CD4-positive, alpha-beta memory T cell (primary cell): ENCODE measurements at places on chromosomes 7 and 10. TPM values are rescaled to one million over a fixed set of nuclear protein-coding genes. Genes with fewer than 3 reads are reported as not detected.
A peak's percentile ranks its signal among the peaks of the same experiment; 100 is the strongest.

- no peak overlapping the region for H3K27ac ChIP-seq
- DNase-seq, result no peak
- H3K27me3 ChIP-seq, result no peaks in the 10 kb centered on the region
- no peak overlapping the region for H3K4me3 ChIP-seq
- no peaks in the 10 kb centered on the region for H3K4me1 ChIP-seq
- H3K36me3 ChIP-seq, result no peaks in the 10 kb centered on the region
These were observed 613.8 kb downstream of the PHTF2 start for GRCh38 chr7:78412216-78412858.

GRCh38 chr7:50608196-50608906 is 43.1 kb upstream of the DDC start:
- H3K36me3 ChIP-seq, result no peaks in the 10 kb centered on the region
- no peak overlapping the region for H3K4me3 ChIP-seq
- DNase-seq, result peak; percentile 73
- no peaks in the 10 kb centered on the region for H3K27me3 ChIP-seq

- H3K4me1 ChIP-seq, result peaks cover 3% of the 10 kb centered on the region
- H3K27ac ChIP-seq, result no peak overlapping the region
These were observed 31.7 kb downstream of the CYCS start for GRCh38 chr7:25093268-25093826.

GRCh38 chr10:4344492-4344994 is 481.5 kb upstream of the AKR1E2 start:
- H3K27ac ChIP-seq, result no peak overlapping the region
- H3K27me3 ChIP-seq, result no peaks in the 10 kb centered on the region
- H3K36me3 ChIP-seq, result no peaks in the 10 kb centered on the region
- no peaks in the 10 kb centered on the region for H3K4me1 ChIP-seq

The CACNB2 gene
- not detected for total RNA-seq

DNA sequence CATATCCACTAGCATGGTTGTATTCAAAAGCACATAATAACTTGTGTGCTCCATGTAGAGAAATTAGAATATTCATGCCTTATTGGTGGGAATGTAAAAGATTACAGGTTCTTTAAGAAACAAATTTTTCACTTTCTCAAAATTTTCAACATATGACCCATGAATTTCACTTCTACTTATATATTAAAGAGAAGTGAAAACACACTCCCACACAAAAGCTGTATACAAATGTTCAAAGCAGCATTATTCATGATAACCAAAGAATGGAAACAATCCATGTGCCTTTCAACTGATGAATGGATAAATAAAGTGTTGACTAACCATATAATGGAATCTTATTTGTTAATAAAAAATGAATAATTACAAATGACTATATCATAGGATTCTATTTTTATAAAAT is 694.5 kb upstream of the PCDH15 start:
- no peak for DNase-seq
- no peaks in the 10 kb centered on the region for H3K36me3 ChIP-seq
- H3K4me3 ChIP-seq, result no peak overlapping the region
- H3K4me1 ChIP-seq, result no peaks in the 10 kb centered on the region
- H3K27me3 ChIP-seq, result no peaks in the 10 kb centered on the region

The TMEM270 gene
- not detected for total RNA-seq

- H3K4me3 ChIP-seq, result no peak overlapping the region
- no peaks in the 10 kb centered on the region for H3K4me1 ChIP-seq
- no peaks in the 10 kb centered on the region for H3K27me3 ChIP-seq
- H3K36me3 ChIP-seq, result no peaks in the 10 kb centered on the region
- DNase-seq, result no peak
These were observed 81.9 kb upstream of the DYNC1I1 start for GRCh38 chr7:95690367-95690947.

The UCN3 gene
- not detected for total RNA-seq

The ZFAND4 gene
- 25.1 TPM for total RNA-seq
